ENCODE measurements at places on chromosomes 16 and 17.

GRCh38 chr17:64128787-64129514 lies 993 bp downstream of the ERN1 start:
- DNase-seq = no peak

DNA sequence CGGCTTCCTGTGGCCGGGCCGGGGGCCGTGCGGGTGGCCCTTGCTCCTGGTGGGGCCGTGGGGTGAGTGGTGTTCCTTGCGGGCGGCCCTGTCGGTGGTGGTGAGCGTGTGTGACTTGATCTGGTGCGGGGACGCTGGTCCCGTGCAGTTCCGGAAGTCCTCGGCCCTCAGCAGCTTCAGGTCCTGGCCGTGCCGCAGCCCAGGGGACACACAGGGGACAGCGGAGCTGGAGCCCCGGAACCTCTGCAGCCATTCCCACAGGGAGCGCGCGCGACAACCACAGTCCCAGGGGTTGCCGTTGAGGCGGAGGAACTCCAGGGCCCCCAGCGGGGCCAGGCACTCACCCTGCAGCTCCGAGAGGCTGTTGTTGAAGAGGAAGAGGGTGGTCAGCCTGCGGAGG lies 88.4 kb downstream of the RTN4RL1 start:
- no peak for DNase-seq

GRCh38 chr16:59748531-59748930 lies 1014.4 kb upstream of the GOT2 start:
- no peak for DNase-seq

DNA sequence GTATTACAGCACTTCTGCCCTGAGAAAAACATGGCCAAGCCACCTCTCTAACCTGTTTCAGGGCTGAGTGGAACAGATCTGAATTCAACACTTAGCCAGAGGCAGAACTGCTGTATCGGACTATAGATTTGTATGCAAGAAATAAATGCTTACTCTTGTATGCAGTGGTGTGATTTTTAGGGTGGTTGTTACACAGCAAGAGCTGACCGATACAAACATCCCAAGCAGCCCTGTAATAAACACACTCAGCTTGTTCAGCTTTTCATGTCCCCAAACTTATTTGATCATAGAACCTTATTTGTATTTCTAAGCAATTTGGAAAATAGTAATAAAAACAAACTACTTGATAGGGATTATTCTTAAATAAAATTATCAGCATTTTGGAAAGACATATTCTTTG lies 84.9 kb upstream of the RPH3AL start:
- DNase-seq = no peak

Data from cerebellar nuclear complex (tissue), 1 donor.